ENCODE measurements at places on chromosomes 11 and 22.

DNA sequence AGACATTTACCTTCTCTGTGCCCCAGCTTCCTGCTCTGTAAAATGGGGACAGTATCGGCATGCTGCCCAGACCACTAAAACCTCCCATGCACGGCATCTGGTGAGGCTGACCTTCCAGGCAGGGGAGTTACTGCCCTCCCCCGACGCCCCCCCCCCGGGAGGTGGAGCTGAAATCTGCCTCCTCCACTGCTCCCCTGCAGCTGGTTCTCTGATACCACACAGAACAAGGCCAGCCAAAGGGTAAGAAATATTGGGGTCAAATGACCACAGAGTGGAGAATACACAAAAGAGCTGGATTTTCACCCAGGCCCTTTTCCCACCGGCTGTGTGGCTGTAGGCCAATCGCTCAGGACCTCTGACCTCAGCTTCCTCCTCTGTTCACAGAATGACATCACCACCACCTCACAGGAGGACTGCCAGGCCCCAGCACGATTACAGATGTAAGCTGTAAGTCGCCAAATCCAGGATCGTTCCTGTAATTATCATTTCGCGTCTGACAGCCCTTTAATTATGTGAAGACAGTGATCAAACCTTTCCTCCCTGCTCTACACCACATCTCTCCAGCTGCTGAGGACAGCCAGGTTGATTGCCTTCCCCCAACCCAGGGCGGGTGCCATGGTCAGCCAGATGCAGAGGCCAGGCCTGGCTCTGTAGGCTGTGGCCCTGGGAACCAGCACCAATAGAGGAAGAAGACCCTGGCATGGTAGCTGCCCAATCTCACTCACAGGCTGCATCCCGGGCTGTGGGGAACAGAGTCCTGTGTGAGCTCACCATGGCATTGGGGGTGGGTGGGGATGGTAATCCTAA is 35.7 kb upstream of the KLHL35 start:
- no peak for DNase-seq

GRCh38 chr22:30438559-30438958 is 13.0 kb downstream of the MTFP1 start:
- DNase-seq, result no peak

DNA sequence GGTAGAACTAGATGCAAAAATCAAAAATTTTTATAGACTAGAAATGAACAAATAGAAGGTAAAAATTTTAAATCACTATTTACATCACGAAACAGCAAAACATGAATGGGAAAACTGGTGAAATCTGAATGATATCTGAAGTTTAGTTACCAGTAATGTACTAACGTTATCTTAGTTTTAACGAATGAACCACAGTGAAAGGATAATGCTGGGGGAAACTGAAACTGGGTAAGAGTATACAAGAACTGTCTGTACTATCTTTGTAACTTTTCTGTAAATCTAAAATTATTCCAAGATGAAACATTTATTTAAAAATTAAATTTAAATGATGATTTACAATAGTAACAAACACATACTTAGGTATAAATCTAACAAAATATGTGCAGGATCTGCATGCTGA is 7.4 kb downstream of the GDPD4 start:
- no peak for DNase-seq

DNA sequence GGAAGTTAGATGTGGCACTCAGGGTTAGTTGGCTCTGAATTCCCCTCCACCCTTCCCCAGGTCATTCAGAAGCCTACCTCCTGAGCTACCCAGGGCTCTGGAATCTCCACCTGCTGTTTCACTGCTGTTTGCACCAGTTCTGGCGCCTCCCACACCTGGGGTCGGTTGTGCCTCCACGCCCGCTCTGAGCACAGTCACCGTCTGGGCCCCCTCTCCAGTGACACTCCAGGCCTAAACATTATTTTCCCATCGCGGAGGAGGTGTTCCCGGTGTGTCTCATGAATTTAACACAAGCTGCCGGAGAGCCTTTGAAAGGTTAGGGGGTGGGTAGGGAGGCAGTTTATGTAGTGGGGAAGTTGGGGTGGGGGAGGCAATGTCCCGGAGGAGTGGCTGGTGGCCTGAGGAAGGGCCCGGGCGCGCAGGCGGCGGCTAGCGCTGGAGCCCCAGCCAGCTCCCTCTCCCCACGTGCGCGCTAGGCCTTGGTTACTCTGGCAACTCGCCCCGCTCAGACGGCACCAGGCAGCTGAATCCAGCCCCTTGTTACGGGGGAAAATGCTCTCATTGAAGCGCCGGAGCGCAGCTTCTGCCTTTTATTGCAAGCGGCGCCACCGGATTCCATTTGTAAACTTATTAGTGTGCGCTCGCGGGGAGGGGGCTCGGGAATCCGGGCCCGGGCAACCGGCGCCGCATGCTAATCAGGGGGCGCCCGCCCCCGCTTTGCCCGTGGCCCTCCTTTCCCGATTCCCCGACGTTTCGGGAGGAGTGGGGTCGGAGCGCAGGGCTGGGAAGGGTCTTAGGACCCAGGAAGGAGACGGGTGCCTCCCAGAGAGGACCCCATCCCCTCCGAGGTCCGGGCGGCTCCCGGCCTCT is 52.4 kb downstream of the GRIK4 start:
- no peak for DNase-seq

- no peak for DNase-seq
Observed at GRCh38 chr22:50247748-50248147, 2.9 kb upstream of the TUBGCP6 start.

GRCh38 chr11:1763336-1763795 is 361 bp downstream of the CTSD start:
- no peak for DNase-seq

DNA sequence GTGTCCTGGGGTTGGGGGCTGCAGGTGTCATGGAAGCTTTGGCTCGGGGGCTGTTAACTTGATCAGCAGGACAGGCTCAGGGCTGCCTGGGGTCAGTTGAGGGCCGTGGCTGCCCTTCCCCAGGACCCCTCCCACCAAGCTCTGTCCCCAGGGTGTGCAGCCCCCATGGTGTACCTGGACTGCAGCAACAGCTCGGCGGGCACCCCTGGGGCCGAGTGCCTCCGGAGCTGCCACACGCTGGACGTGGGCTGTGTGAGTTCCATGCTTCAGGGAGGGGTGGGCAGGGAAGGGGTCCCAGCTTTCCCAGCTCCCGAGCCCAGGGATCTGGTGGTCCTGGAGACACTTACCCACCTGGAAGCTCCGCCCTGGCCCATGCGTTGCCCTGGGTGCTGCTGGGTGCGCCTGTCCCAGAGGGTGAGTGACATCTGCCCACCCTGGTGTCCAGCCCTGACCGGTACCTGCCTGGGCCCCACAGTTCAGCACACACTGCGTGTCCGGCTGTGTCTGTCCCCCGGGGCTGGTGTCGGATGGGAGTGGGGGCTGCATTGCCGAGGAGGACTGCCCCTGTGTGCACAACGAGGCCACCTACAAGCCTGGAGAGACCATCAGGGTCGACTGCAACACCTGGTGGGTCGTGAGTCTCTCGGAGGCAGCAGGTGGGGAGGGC is 11.3 kb downstream of the MUC5B start:
- no peak for DNase-seq

- DNase-seq, result no peak
Observed at GRCh38 chr11:75872887-75873416, 57.9 kb downstream of the UVRAG start.

DNA sequence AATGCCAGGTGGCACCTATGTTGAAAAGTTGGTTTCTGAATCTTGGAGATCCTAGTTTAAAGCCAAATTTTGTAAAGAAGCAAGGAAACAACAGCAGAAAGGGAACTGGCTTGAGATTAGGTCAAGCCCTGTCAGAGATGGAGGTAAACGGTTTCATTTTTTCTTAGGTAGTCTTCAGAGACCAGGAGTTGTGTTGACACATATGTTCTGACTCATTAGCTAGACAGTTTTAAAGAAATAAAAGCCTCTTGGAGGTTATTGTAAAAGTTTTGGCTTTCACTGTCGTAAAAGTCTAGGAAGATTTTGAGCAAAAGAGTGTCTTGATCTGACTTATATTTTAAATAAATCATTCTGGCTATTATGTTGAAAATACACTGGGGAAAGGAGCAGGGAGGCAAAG is 151.5 kb upstream of the CTSC start:
- DNase-seq, result no peak

GRCh38 chr11:134258577-134258976 is 5.2 kb downstream of the ACAD8 start:
- DNase-seq, result no peak

DNA sequence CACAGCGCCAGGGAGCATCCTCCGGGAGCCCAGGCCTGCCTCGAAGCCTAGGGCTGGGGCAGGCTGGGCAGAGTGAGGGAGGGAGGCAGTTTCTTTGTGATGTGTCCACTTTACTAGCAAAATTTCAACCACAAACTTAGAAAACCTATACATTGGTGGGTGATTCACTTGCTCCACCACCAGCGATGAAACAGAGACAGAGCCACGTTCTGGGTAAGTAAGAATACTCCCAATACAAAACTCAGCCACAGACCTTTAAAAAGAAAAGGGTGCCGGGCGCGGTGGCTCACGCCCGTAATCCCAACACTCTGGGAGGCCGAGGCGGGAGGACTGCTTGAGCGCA is 22.3 kb downstream of the CDKN1C start:
- DNase-seq, result no peak

GRCh38 chr22:28116219-28116673 is 197.2 kb upstream of the PITPNB start:
- DNase-seq, result no peak

DNA sequence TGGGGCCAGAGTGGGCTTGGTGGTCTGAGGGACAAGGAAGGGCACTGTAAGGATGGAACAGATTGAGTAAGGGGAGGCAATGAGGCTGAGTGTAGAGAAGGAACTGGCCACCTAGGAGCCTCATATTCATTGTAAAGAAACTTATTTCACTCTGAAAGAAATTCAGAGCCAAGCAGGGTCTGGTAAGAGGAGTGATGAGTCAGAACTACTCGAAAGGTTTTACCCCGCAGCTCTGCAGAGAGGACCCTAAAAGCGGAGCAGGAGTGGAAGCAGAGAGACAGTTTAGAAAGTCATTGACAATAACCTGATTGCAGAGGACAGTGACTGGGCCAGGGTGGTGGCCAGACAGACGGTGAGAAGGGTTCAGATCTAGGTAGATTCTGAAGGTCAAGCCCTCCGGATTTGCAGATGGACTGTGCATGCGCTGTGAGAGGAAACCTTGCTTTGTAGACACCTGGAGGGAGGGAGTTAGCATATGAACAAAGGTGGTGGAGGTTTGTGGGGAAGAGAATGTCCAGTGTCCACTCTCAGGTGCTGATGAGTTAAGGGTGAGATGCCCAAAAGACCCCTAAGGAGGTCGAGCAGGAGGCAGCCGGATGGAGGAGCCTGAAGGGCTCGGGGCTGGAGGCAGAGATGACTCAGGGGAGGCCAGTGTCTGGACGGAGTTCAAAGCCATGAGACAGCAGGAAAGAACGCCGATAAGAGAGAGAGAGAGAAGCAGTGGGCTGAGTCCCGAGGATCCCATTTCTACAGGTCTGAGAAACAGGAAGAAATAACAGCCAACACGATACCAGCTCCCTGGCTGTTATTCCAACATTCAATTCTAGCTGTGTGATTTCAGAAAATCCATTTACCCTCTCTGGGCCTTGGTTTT is 546.0 kb downstream of the BRD1 start:
- DNase-seq, result no peak

- DNase-seq, result no peak
Observed at GRCh38 chr11:68150037-68150436, 28.8 kb upstream of the CHKA start.

DNA sequence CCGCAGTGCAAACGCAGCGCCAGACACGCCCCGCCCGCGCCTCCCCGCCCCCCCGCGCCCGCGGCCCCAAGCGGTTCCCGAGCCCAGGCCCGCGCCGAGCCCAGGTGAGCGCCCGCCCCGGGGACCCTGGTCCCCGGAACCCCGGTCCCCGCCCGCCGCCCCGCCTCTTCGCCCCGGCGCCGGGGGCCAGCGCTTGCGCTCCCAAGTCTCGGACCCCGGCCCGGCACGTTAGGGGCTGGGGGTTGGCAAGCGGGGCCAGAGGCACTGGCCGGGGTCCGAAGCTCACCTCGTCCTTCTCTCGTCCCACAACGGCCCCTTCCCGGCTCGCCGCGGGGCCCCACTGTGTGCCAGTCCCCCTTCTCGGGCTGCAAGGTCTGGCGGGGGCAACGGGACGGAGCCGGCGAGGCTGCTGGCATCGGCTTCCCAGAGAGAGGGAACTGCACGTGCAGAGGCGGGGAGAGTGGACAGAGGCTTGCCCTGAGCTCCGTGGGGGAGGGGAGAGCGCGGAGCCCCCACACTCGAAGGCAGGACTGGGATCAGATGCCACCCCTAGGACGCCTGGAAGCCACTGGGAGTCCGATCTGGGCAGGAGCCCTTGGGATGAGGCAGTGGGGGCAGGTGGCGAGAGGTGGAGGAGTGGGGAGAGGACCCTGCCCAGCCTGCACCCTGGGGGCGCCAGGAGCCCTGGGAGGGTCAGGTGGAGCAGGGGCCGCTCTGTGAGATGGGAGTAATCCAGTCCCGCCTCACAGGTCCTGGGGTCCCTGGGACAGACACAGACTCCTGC is 1.8 kb upstream of the AIFM3 start:
- no peak for DNase-seq

- no peak for DNase-seq
Observed at GRCh38 chr22:33020721-33021120, 37.5 kb downstream of the SYN3 start.

GRCh38 chr11:119189393-119189792 is 4.1 kb downstream of the NHERF4 start:
- DNase-seq, result no peak

GRCh38 chr11:6402061-6402470 is 11.8 kb downstream of the SMPD1 start:
- DNase-seq, result peak; percentile 44

GRCh38 chr22:37659066-37659896 is 758 bp downstream of the PDXP start:
- DNase-seq, result no peak

- DNase-seq, result no peak
Observed at GRCh38 chr22:45402466-45402985, 10.9 kb downstream of the SMC1B start.

DNA sequence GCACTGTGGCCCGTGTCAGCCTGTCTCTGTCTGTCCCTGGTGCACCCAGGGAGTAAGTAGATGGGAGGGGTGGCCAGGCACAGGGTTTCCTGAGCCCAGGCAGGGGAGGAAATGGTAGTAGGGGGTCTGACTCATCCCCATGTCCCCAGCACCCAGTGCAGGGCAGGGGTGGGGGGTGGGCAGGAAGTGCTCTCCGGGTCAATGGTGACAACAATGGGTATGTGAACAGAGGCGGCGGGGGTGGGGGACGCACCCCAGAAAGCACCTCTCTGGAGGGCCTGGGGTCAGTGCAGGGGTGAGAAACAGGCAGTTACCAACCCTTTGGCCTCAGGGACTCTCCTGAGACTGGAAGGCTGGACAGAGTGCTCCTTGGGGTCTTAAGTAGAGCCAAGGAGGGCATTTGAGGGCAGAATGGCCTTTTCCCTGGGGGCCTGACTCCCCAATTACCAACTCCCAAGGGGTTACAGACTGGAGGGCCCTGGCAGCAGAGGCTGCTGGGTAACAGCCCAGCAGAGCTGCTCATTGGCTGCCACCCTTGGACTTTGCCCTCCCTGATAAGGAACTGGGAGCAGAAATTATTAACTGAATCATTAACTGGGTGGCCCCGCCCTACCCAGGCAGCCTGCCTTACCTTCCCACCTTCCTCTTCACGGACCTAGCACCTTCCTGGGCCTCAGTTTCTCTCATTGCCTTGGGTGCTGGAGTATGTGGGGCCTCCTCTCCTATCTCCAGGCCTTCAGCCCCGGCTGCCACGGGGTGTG is 4.2 kb downstream of the MYRF start:
- DNase-seq, result peak; percentile 92

All from NK-92 treated with Interleukin-12 subunit alpha and Interleukin-12 subunit beta, amount 100 ng/mL, for 24 hours (cell line).